ENCODE measurements at places on chromosomes 5 and 9.

DNA sequence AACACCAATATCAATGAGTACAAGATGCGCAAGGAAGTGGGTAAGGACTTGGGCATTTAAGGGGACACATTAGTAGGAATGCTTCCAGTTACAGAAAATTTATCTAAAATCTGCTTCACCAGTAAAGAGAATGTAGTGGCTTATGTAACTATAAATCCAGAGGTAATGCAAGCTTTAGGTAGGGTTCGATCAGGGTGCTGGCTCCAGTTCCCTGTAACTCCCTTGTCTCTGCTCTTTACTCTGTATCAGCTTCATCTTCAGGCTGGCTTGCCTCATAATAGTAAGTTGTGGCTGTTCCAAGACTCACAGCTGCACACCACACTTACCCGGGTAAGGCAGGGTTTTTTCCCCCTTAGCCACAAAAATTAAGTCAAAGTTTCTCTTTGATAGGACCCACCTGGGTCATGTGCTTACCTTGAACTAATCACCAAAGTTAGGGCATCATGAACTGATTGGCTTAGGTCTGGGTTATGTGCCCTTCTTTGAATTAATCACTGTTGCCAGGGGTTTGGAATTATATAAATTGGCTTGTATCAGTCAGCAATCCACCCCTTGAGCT, 35.5 kb downstream of the ARHGEF37 start:
- DNase-seq, result no peak

DNA sequence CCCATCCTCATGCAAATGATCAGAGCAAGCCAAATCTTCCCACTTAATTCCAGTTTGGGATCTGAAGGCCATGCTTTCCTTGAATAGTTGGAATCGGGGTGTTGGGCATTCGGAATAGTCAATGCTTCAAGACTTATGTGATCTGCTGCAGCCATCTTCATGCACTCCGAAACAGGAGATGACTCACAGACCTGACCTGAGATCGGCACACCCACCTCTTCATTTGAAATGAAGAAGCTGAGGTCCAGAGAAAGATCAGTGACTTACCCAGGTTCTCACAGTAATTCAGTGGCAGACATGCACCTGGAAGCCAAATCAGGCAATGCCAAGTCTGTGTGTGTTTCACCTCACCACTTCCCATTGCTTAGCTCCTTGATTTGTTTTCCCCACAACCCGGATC, 33.0 kb downstream of the FOXD1 start:
- no peak for DNase-seq

GRCh38 chr5:1546556-1546955, 22.8 kb upstream of the LPCAT1 start:
- no peak for DNase-seq

- DNase-seq, result no peak
These were observed 145.9 kb upstream of the CDH6 start for GRCh38 chr5:31047621-31048020.

GRCh38 chr5:141119250-141119649, 2.4 kb upstream of the PCDHB4 start:
- DNase-seq, result no peak

DNA sequence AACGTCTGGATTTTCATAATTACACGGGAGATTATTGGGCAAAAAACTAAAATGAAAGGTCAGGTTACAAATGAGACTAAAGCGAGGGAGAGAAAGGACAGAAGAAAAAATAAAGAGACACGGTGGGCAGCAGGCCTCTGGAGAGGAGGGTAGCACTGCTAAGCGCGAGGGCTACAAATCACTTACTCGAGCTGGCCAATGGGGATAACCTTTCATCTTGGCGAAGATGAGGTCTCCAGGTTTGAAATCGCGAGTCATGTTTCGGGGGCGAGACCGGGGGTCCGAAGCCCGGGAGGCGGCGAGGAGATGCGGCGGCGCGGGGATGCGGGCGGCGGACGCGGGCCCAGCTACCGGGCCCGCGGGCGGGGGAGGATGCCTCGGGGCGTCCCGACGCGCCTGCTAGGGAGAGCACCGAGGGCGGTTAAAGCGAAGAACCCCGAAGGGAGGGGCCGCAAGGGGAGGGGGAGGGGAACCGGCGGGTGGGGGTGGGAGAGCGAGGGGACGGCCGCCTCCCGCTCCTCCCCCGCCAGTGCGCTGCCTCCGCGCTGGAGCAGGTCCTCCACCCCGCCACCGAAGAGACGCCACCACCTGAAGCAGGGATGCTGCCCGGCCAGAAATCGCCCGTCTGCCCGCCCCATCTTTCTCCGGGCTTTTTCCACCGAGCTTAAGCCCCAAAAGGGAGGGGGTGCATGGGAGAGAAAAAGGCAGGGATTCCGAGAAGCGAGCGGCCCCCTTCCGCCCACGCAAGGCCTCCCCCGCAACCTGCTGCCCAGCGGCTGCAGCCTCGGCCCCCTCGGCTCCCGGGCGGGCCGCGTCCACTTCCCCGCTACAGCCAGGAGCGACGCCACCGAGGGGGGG, 610 bp downstream of the PSIP1 start:
- no peak for DNase-seq

DNA sequence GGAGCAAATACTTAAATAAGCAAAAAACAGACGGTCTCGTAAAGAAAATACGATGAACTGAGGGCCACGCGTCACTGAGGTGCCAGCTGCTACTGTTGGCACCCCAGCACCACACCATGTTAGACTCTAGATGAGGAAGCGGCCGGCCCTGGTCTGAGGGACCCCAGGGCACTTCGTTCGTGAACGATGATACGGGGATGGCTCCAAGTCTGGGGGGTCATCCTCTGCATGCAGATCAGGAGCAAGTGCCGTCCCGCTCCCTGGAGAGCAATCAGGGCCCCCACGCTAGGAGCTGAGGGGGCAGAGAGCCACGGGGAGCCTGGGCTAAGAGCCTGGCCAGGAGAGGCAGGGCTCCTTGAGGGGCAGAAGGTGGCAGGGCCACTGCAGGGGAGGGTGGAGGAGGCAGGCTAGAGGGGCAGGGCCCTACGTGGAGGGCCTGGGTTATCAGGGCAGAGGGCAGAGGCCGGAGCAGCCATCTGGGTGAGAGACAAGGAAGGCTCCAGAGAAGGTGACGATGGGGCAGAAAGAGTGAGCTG, 24.1 kb downstream of the SARDH start:
- no peak for DNase-seq

- DNase-seq, result no peak
These were observed 206.0 kb upstream of the PRR16 start for GRCh38 chr5:120258123-120258522.

- no peak for DNase-seq
These were observed 527.7 kb upstream of the SGCD start for GRCh38 chr5:155799308-155799707.

GRCh38 chr5:173472784-173473278, 143.6 kb downstream of the BOD1 start:
- DNase-seq, result no peak

DNA sequence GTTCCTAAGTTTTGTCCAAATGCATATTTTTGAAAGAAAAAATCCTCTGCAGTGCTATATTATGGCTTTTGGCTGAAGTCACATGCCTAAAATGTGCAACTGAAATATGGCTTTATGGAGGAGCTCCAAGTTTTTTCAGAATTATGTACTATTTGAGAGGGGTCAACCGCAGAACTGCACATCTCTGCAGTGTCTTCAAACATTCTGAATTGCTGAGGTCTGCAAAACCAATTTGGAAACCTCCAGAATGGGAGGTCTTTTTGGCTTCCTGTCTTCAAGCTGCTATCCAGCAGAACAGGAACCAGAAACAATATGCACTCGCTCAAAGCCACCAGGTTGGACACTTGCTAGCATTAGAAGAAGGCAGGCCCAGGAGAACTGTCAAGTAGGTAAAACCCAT, 376.0 kb upstream of the PAPPA start:
- DNase-seq, result no peak

- no peak for DNase-seq
These were observed 29.6 kb upstream of the TAF1L start for GRCh38 chr9:32665101-32665500.

GRCh38 chr5:11955331-11955730, 51.1 kb upstream of the CTNND2 start:
- no peak for DNase-seq

DNA sequence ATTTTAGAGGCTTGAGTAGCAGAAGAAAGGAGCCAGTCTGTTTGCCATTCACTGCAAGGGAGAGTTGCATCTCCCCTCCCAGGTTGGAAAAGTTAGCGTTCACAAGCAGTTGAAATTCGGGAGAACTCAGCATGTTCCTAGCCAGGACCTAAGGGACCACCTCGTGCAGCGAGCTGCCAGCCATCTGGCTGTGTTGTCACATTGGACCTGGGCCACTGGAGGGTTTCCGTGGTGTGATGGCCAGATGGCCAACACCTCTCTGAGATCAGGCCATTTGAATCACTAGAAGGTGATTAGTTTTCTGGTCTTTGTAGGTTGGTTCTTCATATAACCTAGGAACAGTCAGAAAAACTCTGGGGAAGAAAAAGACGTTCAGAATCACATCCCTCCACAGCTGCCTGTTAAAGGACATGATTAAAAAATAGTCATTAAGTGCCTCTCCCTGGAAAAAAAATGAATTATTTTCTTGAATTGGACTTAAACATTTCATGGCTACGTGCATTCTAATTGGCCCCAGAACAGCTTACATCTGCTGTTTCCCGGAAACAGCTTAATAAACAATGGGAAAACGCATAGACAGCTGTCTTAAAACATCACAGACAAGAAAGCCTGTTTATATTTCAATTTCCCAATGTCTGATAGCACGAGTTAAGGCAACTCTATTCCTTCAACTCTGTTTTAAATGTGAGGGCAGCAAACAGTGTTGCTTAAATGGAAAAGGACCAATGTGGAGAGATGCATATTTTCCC, 303.9 kb downstream of the TENT4A start:
- DNase-seq, result no peak

DNA sequence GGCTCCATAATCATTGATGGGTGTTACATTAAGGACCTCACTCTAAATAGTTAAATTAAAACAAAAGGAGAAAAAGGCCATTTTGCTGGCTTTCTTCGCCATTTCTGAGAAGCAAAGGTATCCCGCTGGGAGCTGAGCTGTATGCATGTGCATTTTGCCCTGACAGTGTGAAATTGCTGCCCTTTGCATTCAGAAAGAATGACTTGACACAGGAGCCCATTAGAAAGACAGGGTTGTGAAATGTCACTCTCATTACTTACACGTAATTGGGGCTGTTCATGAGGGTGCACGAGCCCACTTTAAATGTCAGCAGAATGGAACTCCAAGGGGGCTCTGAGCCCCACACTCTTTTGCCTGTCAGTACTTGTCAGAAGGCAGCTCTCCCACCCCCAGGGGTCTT, 85.0 kb downstream of the SEMA4D start:
- no peak for DNase-seq

DNA sequence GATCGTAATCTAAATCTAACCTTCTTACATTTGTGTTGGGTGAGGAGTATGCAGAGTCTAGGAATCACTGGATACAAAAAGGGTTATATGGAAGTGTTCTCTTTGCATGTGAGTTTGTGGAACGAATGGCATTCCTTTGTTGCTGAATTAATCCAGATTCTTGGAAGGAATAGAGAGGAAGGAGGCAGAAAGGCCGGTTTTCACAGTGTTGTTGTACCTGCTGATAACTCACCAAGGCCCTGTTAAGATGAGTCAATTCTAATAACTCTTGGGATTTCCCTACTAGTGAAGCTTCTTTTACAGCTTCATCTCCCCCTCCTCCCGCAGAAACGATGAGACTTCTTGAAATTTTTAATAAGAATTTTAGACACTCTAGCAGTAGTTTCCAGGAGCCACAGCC, 84.0 kb downstream of the ZSWIM6 start:
- DNase-seq, result no peak

GRCh38 chr9:101307524-101308213, 77.1 kb downstream of the BAAT start:
- no peak for DNase-seq

- DNase-seq, result no peak
These were observed 6.1 kb upstream of the ALDH1B1 start for GRCh38 chr9:38386319-38386895.

DNA sequence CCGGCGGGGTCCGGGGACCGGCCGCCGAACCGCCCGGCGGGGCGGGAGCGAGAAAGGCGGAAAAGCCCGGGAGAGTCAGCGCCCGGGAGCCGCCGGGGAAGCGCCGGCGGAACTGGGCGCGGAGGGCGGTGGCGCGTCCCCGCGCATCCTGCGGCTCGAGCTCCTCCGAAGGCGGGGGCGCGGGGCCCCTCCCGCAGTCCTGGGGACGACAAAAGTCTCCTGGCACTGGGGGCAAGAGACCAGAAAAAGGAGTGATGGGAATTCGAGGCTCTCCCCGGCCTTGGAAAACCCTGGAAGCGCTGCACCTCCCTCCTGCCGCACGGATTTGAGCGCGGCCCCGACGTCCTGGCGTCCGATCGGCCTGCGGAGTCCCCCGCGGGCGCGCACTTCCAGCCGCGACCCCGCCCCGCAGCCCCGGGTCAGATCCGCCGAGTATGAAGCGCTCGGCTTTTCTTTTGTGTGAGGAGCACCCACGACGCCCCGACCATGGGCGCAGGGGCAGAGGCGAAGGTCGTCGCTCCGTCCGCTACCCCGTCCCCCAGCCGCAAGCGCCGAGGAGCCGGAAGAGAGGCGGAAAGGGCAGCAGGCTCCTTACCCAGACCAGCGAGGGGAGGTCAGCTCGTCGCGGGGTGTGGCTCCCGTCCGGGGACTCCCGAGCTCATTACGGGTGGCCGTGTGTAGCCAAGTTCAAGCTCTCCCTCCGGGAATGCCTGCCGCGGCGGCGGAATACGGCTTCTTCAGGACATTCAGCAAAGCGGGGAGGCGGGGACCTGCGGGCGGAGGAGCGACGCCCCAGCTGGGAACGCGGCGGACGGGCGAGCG, at the start of gene EPB41L4A:
Gene EPB41L4A (minus strand): TSS at position 114 of the 822 bp plus-strand sequence. CDS start 238 bp downstream, outside the sequence.
- no peak for DNase-seq

GRCh38 chr5:145350513-145350912, 484.6 kb downstream of the PRELID2 start:
- DNase-seq, result no peak

- DNase-seq, result no peak
These were observed 256.8 kb downstream of the GABRG2 start for GRCh38 chr5:162324328-162324727.

DNA sequence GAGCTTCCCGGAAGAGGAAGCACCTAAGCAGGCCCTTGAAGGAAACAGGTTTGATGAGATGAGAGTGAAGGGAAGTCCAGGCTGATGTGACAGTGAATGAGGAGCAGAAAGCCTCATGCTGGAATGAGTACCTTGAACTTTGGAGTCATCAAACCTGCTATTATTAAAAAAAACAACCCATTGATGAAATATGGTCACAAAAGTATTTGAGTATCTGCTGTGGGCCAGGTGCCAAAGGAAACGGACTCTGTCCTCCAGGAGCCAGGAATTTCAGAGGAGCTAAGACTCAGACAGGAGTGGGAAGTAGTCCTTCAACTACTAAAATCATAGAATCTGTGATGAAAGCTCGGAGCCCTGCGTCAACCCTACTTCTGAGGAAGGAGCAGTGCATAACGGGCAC, 11.9 kb downstream of the HAND1 start:
- no peak for DNase-seq

GRCh38 chr9:4106081-4106759, 193.6 kb downstream of the GLIS3 start:
- DNase-seq, result no peak
